ENCODE measurements at places on chromosomes 5 and 9.

GRCh38 chr5:141094481-141095262 lies at the start of gene PCDHB2:
TSS of gene PCDHB2 (plus strand) at chr5:141094615. CDS start at chr5:141094791, 176 bp downstream.
- DNase-seq = no peak

GRCh38 chr5:97543166-97543565 lies 360.1 kb upstream of the RIOK2 start:
- DNase-seq = no peak

GRCh38 chr9:76198336-76198735 lies 195.9 kb downstream of the RFK start:
- DNase-seq = no peak

DNA sequence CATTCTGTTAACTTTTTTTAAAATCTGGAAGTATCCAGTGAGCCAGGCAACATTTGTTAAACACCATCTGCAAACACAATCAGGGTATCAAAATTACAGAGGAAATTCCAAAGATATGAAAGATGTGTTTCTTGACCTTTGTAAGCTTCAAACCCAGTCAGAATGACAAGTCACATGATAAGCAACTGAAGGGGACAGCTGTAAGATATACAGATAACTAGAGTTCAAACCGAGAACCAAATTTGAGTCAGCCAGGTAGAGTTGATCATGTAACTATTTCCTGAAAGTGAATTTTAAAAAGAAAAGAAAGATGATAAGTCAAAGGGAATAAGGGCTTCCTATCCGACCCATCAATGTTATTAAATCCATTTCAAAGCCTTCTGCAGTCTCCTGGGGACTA lies 196.2 kb downstream of the DEPDC1B start:
- DNase-seq = peak; percentile 1

- DNase-seq = no peak
Observed at GRCh38 chr5:173806270-173807035, 81.7 kb upstream of the CPEB4 start.

GRCh38 chr5:171094356-171094755 lies 214.7 kb upstream of the TLX3 start:
- DNase-seq = no peak

GRCh38 chr5:142683881-142684505 lies 1.9 kb downstream of the FGF1 start:
- DNase-seq = no peak

GRCh38 chr5:180107005-180107404 lies 35.4 kb upstream of the RNF130 start:
- DNase-seq = no peak

DNA sequence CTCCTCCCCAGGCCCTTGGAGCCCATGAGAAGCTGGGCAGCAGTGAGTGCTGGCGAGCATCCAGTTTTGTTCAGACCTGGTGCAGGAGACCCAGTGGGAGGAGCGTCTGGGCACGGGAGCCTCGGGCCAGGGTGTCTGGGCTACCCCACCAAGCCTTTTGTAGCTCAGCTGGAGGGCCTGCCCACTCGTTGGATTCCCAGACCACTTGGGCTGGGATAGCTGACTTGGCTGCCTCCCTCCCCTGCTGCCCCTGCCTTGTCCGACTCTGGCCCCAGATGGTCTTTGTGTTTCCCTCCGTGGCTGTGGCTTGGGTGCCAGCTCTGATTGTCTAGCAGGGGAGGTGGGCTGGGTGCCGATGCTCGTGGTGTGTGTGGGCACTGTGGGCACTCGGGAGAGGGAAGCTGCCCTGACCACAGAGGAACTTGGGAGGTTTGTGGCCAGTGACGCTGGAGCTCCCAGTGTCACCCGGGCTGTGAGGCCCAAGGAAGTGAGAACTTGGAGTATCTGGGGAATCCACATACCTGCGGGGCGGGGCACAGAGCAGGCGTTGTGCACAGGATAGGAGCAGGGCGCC lies 47.3 kb downstream of the WNK2 start:
- DNase-seq = no peak

DNA sequence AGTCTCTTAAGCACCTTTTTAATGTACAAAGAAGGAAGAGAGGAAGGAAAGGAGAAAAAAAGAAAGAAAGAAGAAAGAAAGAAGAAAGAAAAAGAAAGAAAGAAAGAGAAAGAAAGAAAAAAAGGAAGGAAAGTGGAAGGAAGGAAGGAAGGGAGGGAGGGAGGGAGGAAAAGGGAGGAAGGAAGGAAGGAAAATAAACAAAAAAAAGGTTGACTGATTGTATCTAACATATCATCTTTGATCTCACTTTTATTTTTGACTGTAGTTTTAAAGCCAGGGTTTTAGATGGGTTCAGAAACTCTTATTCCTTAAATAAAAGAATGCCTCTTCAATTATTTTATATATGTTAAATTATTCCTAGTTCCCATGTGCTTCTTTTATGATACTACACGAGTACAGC lies 794.5 kb downstream of the CDH12 start:
- no peak for DNase-seq

- DNase-seq = no peak
Observed at GRCh38 chr5:77546-77945, 14.4 kb upstream of the PLEKHG4B start.

- DNase-seq = no peak
Observed at GRCh38 chr5:76443066-76443800, 40.1 kb downstream of the IQGAP2 start.

DNA sequence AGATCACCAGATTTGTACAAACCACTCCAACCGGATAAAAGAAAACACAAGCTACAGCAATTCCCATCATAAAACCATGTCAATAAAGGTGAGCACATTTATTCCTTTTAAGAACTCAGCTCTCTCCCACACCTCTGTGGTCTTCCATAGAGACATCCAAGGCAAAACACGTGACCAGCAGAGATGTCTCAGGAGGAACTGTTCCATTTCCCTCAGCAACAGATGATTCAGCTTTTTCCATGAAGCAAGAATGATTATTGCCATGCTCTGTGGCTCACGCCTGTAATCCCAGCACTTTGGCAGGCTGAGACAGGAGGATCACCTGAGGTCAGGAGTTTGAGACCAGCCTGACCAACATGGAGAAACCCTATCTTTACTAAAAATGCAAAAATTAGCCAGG lies 15.8 kb downstream of the GZMK start:
- no peak for DNase-seq

DNA sequence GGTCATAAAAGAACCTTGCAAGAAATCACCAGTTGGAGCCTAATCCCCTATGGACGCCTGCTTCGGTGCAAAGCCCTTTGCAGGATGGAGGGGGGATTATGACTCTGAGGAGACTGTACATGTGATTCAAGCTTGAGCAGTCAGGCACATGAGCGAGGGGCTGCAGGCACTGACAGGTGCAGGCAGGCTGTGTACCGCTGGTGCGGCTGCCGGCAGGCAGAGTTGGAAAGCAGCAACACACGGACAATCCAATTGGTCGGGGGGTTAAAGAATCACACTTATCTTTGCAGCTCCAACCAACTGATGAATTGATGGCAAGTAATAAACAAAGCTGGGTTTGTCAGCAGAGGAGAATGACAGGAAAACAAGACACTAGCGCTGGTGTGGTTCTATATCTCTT lies 5.7 kb downstream of the WHRN start:
- DNase-seq = no peak

GRCh38 chr9:128933731-128934130 lies 12.9 kb downstream of the PHYHD1 start:
- no peak for DNase-seq

All from activated CD4-positive, alpha-beta T cell treated with anti-CD3 and anti-CD28 coated beads, Interleukin-2, Interleukin-4, amounts not matched to agents 100 ng/mL and 50 ng/mL, durations not matched to agents 16 hours and 8 hours (primary cell).